ENCODE measurements at places on chromosomes 11 and 22.

GRCh38 chr11:8301622-8302021 lies 37.9 kb upstream of the LMO1 start:
- DNase-seq = no peak

DNA sequence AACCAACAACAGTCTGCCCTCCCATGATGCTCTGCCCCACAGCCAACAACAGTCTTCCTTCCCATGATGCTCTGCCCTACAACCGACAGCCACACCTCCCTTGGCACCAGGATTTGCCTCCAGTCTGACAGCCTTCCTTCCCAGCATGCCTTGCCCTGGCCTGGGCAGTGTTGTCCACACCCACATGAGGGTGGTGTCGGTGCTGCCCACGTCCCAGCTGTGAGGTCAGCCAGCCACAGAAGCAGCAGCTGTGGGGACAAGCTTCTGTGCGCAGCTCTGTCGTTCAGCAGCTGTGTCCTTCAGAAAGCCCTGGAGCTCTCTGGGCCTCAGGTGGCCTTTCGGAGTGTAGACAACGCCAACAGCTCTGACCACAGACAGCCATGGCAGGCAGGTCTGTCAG lies 1378.9 kb downstream of the BRD1 start:
- DNase-seq = no peak

DNA sequence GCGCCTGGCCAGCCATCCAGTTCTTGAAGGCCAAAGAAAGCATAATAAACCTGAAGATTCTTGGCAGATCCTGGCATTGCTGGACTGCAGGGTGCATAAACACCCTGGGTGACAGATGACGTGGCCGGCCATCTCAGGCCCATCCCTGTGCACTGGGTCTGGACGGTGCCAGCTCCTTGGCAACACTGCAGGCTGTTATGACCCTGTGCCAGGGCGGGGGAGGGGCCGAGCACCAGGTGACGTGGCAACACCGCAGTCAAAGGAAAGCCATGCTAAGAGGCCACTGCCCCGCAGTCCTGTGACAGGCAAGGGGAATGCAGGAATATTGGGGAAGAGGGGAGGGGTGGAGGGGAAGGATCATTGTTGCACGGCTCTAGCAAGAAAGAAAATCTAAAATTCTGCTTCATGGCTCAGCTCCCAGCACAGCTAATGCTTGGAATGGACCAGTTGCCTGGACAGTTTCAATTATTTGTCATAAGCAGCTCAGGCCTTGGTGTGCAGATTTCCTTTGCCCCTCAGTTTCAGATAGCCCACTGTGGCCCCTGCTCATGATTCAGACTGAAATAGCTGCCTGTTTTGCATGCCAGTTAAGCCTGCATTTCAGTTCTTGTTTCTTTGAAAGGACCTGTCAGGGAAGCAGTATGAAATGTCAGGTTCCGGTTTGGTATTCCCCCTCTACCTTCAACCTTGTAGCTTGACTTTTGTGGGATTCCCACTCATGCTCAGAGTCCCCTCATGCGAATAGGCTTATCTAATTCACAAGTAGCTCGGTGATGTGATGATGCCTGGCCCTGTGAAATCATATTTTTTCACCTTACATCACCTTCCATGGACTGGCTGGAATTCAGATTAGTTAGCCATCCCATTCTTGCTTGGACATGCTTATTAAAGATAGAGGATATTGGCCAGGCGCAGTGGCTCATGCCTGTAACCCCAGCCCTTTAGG lies 29.7 kb upstream of the DDX6 start:
- DNase-seq = peak; percentile 37

GRCh38 chr11:45915446-45915845 lies 2.2 kb downstream of the PEX16 start:
- DNase-seq = no peak

DNA sequence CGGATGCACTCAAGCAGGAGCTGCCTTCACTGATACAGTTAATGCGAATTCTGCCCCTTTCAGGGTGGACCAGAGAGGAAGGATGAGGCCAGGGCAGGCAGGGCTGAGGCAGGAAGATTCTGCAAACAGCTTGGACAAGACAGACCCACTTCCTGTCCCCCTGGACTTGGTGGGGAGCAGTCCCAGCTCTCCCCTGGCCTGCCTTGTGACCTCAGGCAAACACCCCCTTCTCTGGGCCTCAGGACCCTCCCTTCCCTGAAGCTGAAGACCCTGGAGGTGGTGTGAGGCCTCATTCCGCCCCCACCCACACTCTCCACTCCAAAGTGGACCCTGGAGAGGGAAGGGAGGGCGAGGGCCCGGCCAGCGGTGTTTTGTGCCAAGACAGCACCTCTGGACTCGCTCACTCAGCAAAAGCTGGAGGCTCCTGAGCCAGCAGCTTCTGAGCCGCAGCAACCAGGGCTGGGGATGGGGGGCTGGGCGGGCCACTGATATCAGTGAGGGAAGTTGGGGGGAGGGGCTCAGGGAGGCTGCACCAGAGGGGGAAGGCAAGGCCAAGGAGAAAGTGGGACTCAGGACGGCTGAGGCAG lies 8.5 kb downstream of the RAB3IL1 start:
- DNase-seq = no peak

GRCh38 chr11:2898366-2899079 lies 12.9 kb upstream of the CDKN1C start:
- DNase-seq = no peak

DNA sequence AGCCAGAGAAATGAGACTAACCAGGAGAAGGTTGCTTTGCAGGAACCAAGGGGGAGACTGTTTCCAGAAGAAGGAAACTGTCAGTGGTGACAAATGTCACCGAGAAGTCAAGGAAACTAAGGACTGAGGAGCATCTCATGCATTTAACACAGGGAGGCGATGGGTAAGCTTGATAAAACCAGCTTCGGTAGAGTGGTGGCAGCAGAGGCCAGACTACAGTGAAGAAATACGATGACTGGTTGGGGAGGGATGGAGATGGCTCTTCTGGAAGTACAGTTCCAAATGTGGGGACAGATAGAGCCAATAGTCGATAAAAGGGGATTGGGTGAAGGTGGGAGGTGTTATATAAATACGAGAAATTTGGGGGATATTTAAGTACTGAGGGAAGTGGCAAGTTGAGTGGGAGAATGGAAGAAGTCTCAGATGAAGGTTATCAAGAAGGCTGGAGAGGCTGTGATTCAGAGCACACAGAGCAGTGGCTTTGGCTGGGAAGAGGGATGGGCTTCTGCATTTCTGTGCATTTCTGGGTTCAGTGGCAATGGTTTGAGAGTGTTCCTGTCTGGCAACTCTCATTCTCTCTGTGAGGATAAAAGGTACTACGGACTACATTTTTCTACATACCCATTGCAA lies 29.2 kb downstream of the SC5D start:
- no peak for DNase-seq

DNA sequence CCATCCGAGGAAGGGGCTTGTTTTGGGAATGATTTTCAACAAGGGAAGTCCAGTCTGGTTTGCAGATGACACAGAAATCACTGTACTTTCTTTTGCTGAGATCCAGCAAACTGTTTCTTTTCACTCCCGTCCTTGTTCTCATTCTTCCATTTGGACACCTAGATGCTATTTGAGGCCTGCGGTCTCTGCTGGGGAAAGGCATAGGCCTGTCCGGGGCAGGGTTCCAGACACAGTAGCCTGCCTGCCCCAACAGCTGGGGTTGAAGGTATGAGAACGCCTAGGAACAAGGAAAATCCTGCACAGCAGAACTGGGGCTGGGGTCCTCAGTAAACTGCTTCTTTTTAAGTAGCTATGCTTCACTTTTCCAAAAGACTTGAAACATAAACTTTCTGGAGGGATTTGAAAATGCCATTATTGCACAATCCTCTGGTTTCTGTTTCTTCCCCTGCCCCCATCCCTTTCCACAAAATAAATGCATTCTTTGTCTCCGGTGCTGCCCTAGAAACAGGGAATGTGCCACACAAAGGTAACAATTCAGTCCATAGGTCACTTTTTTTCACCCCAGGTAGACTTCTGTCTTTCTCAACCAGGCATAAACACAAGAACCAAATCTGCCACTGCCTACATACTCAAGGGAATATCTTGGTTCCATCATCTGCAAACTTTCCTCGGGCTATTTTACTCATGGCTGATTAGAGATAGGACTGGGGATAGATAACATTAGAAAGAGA lies 174.8 kb upstream of the MTMR2 start:
- no peak for DNase-seq

GRCh38 chr22:50269970-50270665 lies at the start of gene MAPK11:
TSS of gene MAPK11 (minus strand) at chr22:50270380. CDS start at chr22:50270292, 88 bp downstream.
- DNase-seq = no peak

GRCh38 chr22:18093661-18094060 lies 15.9 kb downstream of the PEX26 start:
- no peak for DNase-seq

DNA sequence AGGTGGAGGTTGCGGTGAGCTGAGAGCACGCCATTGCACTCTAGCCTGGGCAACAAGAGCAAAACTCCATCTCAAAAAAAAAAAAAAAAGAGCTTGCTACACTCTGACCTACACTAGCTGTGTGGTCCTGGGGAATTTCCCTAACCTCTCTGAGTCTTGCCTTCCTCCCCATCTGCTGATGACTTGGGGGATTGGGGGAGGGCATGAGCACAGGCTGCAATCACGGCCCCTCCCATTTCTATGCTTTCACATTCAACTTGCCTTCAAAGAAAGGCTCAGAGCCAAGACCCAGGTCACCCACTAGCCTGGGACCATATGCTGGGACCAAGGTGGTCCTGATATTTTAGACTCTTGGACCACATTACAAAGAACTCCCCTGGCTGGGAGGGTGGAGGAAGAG lies 39.8 kb upstream of the TEF start:
- peak; percentile 77 for DNase-seq

DNA sequence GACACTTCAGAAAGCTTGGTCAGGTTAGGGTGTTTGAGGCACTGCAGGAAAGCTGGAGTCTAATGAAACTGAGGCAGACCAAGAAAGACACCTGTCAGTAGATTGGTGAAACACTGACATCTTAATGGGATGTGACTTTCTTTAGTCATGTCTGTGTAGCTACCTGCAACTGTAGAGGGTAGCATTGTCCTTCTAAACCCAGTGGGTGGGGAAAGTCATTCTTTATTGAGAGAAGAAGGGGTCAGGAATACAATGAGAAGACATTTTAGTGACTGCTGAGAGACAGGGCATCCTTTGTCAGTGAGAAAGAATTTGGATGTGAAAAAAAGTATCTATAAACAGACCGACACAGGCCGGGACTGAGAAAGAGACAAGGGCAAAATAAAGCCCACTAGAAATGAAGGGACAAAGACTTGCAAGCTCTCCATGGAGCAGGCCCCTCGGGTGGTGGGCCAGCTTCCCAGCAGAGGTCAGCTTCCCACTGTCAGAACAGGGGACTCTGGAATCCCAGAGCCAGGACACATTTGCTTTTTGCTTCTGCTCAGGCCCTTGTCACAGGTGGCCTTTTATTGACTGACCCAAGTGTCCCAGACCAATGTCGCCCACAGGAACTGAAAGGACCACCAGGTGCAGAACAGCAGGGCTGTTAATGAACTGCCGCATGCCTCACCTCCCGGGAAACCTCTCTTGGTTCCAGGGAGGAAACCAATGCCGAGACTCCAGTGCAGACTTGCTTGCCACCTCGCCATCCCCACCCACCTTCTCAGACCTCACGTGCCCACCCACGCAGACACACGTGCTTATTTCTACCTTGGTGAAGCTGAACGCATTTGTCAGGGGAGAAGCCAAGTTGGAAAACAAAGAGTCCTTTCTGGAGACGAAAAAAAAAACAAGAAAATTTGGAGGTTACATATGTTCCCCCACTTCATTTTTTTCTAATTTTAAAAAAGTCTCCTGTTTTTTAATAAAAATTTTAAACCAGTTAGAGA lies 212.8 kb downstream of the TENM4 start:
- no peak for DNase-seq

GRCh38 chr11:117419482-117420142 lies 92.0 kb downstream of the CEP164 start:
- DNase-seq = no peak

GRCh38 chr11:69539416-69540117 lies 58.1 kb downstream of the LINC01488 start:
- no peak for DNase-seq

DNA sequence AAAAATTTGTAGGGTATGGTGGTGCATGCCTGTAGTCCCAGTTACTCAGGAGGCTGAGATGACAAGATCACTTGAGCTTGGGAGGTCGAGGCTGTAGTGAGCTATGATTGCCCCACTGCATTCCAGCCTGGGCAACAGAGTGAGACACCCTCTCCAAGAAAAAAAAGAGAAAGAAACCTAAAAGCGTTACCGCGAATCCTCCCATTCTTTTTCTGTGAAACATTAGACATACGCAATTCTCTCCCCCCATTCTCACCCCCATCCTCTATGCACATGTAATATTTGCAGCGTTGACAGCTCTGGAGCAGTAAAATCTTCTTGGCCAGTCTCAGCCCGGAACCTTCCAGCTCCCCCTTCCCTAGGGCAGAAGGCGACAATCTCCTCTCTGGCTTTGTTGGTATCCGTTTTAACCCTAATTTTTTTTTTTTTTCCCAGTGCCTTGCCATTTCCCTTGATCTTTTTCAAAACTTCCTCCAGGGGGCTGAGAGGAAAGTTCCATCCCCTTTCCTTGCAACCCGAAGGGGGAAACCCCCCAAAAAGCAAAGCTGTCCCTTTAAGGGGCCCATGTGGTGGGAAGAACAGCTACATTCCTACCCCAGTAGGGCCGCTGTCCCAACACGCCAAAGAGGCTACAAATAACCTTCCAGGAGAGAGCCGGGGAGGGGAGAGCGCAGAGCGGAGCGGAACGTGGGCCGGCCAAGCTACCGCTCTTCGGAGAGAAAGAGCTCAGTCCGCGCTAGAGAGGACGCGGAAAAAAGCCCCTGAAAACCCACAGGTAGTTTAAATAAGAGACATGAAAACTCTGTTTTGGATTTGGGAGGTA lies 1.9 kb downstream of the LRP4 start:
- peak; percentile 43 for DNase-seq

DNA sequence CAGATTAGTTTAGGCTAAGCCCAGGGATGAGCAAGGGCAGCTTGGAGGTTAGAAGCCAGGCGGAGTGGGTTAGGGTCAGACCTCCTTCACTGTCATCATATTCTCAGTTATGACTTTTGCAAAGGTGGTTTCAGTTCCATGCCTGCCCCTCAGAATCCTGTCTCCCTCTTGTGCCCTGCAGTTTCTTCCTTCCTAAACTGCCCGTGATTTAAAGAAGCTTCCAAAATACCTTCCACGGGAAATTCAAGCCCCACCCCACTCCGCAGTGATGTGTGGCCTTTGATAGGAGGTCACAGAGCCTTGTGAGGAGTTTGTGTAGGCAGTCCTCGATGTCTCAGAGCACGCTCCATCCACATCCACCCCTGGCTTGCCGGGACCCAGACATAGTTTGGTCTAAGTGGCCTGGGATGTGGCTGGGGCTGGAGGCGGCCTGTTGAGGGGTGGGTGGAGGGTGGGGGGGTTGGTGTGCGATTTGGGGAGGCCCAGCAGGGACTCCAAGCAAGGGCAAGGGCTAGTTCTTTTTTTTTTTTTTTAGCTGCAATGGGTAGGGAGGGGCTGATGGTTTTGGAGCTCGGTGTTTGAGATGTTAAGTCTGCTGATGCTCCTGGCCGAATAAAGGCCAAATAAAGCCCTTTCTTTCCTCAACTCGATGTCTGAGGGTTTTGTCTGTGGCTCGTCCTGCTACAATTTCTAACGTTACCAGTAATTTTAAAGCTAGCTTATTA lies 1.6 kb upstream of the IFITM1 start:
- no peak for DNase-seq

GRCh38 chr11:27868226-27868625 lies 168.0 kb upstream of the BDNF start:
- no peak for DNase-seq

- no peak for DNase-seq
Observed at GRCh38 chr11:82195283-82195682, 538.4 kb downstream of the FAM181B start.

All from GM12891 (cell line).